Left lung (tissue), 14 donors: ENCODE measurements at places on chromosomes 3 and 15. TPM values are rescaled to one million over a fixed set of nuclear protein-coding genes. Genes with fewer than 3 reads are reported as not detected.
A peak's percentile ranks its signal among the peaks of the same experiment; 100 is the strongest.

GRCh38 chr15:78263351-78263781 lies 996 bp upstream of the DNAJA4 start:
- no peak for DNase-seq
- H3K4me1 ChIP-seq = peaks cover 8% of the 10 kb centered on the region
- no peak overlapping the region for H3K4me3 ChIP-seq
- no peaks in the 10 kb centered on the region for H3K36me3 ChIP-seq
- no peaks in the 10 kb centered on the region for H3K27me3 ChIP-seq

DNA sequence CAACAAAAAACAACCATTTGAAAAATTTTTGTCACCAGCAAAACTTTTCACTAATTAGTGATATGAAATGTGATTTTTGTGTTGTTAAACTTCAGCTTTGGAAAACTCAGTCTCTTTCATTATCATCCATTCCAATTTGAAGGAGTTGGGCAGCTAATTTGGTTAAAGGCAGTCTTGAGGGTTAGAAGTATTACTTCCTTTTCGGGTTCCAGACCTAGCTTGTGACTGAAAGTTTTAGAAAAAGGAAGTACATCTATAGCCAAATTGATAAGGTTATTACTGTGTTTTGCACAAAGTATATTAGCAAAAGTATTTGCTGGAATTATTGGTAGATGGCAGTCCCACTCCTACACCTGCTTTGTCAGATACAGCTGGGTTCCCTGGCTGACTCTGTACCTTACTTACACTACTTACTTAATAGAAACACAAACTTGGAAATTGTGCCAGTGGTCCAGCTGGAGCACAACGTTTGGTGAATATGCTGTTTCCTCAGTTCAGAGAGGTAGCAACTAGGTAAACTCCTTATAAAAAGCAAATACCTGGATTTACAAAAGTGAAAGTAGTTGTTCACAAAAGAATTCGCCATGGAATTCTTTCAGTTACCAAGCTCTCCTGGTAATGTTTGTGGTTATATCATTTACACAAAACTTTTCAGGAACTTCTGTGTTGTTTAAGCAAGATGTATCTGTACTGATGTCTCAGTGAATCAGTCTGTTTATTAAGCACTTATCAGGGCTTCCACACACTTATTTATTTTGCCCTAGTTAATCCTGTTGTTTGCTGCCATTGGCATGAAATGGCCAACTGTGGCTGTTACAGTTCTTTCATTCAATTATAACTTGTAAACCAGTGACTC lies 31.6 kb downstream of the TIPARP start:
- H3K27me3 ChIP-seq = no peaks in the 10 kb centered on the region
- peaks cover 7% of the 10 kb centered on the region for H3K4me1 ChIP-seq
- peak overlapping the region; percentile 65 for H3K27ac ChIP-seq
- no peaks in the 10 kb centered on the region for H3K36me3 ChIP-seq
- no peak overlapping the region for H3K4me3 ChIP-seq
- DNase-seq = no peak

- no peak overlapping the region for H3K27ac ChIP-seq
- no peaks in the 10 kb centered on the region for H3K27me3 ChIP-seq
- H3K4me3 ChIP-seq = no peak overlapping the region
- H3K36me3 ChIP-seq = no peaks in the 10 kb centered on the region
Measured at GRCh38 chr3:19734453-19734852, 199.6 kb downstream of the EFHB start.

GRCh38 chr3:84601303-84601702 lies 357.5 kb upstream of the CADM2 start:
- no peak overlapping the region for H3K27ac ChIP-seq
- no peaks in the 10 kb centered on the region for H3K27me3 ChIP-seq
- no peaks in the 10 kb centered on the region for H3K36me3 ChIP-seq
- H3K4me3 ChIP-seq = no peak overlapping the region

DNA sequence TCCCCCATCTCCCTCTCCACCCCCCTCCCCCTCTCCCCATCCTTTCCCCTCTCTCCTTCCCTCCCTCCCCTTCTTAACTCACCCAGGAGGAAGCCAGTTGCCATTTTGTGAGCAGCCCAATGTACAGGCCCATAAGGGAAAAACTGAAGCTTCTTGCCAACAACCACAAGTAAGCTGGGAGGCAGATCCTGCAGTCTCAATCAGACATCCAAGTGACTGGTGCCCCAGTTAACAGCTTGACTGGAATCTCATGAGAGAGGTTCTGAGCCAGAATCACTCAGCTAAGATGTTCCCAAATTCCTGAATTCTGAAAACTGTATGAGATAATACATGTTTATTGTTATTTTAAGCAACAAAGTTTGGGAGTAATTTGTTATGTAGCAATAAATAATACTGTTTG lies 90.7 kb downstream of the C3orf70 start:
- H3K4me3 ChIP-seq = no peak overlapping the region
- H3K36me3 ChIP-seq = no peaks in the 10 kb centered on the region
- DNase-seq = no peak
- H3K4me1 ChIP-seq = peaks cover 21% of the 10 kb centered on the region
- no peak overlapping the region for H3K27ac ChIP-seq

DNA sequence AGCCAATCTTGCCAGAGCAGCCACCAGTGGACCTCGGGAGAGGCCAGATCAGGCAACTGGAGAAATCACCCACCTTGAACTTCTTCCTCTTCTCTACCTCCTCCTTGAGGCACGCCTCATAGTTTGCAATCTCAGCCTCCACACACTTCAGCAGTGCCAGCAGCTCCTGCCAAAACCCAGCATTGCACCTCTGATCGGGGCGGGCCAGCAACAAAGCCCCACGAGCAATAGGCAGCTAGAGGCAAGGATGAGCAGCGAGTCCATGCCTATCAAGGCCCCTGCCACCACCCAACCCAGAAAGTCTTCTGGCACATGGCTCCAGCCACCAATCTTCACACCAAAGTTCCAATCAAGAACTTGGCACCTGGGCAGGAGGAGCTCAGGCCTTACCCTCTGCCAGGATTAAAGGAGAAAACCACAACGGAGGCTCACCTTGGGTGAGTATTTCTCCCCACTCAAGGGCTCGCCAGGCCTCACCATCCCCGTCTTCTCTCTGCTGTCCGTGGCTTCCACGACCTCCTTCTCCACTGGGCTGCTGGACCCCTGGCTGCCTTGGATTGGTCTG lies 42.1 kb downstream of the SEMA3G start:
- H3K27me3 ChIP-seq = no peaks in the 10 kb centered on the region
- no peak overlapping the region for H3K4me3 ChIP-seq
- no peak overlapping the region for H3K27ac ChIP-seq
- no peak for DNase-seq
- no peaks in the 10 kb centered on the region for H3K4me1 ChIP-seq
- peaks cover 95% of the 10 kb centered on the region for H3K36me3 ChIP-seq

- no peak overlapping the region for H3K4me3 ChIP-seq
- H3K27me3 ChIP-seq = no peaks in the 10 kb centered on the region
- no peak overlapping the region for H3K27ac ChIP-seq
- no peaks in the 10 kb centered on the region for H3K36me3 ChIP-seq
- DNase-seq = no peak
- H3K4me1 ChIP-seq = no peaks in the 10 kb centered on the region
Measured at GRCh38 chr15:81239190-81239589, 42.5 kb downstream of the IL16 start.

Gene ACKR4
- 4.8 TPM for total RNA-seq

DNA sequence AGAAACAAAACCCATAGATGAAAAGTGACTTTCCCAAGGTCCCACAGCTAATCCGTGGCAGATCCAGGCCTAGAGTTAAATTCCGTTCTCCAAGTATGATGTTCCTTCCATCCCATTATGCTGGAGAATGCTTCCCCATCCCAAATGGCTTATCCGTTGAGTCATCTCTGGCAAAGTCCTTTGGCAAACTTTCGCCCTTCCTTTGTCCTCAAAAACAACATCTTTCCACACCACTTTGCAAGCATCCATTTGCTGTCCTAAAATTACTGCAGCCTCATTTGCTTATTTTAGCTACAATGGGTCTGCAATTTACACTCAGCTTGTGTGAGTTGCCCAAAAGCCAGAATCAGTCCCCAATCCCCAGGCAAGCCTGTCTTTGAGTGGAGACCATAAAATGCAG lies 304.0 kb upstream of the TLE3 start:
- DNase-seq = no peak
- no peak overlapping the region for H3K4me3 ChIP-seq
- no peaks in the 10 kb centered on the region for H3K36me3 ChIP-seq

DNA sequence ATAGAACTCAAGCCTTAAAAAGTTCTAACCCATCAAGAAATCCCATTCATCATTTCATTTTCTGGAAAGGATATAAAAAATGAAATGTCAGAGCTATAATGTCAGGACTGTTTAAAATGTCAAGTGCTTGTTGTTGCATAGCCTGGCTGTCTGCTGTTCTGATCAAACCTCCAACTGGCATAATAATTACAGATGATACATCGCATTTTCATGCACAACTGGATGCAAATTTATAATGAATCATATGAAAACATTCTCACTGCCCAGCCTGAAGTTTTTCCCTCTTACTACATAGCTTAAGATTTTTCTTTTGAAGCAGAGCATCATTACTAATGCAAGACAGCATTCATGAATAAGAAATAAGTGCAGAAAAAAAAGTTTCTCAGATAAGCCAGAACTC lies 46.5 kb downstream of the GUCA1C start:
- DNase-seq = no peak
- H3K36me3 ChIP-seq = no peaks in the 10 kb centered on the region
- no peaks in the 10 kb centered on the region for H3K4me1 ChIP-seq

- H3K4me3 ChIP-seq = no peak overlapping the region
- H3K27ac ChIP-seq = no peak overlapping the region
- no peaks in the 10 kb centered on the region for H3K36me3 ChIP-seq
- no peak for DNase-seq
- H3K27me3 ChIP-seq = no peaks in the 10 kb centered on the region
Measured at GRCh38 chr3:59460068-59460467, 410.2 kb upstream of the CFAP20DC start.

Gene PRRT3
- 2.5 TPM for total RNA-seq

Gene TRPM1
- not detected for total RNA-seq

Gene GNAT1
- total RNA-seq = not detected

- no peaks in the 10 kb centered on the region for H3K36me3 ChIP-seq
- H3K27ac ChIP-seq = peak overlapping the region; percentile 78
- peaks cover 23% of the 10 kb centered on the region for H3K4me1 ChIP-seq
- no peaks in the 10 kb centered on the region for H3K27me3 ChIP-seq
- no peak overlapping the region for H3K4me3 ChIP-seq
Measured at GRCh38 chr15:90159213-90159612, 41.9 kb upstream of the SEMA4B start.

DNA sequence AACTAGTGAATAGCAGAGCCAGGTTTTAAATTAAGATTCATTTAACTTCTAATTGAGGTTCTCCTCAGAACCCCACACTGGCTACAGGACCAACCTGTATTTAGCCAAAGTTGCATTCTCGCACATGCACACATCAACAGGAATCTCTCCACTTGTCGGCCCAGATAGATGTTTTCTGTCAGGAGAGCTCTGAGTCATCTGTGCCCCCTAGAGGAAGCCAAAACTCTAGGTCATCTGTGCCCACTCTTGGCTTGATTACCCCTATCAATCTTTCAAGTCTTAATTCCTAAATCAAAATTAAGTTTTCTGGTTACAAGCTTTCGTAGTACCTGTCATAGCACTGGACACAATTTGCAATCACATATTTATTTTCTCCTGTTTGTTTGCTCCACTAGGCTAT lies 104.9 kb upstream of the EOMES start:
- no peaks in the 10 kb centered on the region for H3K4me1 ChIP-seq
- H3K27me3 ChIP-seq = no peaks in the 10 kb centered on the region
- H3K4me3 ChIP-seq = no peak overlapping the region

Gene SCG3
- total RNA-seq = not detected

Gene LRRC49
- 5.1 TPM for total RNA-seq

DNA sequence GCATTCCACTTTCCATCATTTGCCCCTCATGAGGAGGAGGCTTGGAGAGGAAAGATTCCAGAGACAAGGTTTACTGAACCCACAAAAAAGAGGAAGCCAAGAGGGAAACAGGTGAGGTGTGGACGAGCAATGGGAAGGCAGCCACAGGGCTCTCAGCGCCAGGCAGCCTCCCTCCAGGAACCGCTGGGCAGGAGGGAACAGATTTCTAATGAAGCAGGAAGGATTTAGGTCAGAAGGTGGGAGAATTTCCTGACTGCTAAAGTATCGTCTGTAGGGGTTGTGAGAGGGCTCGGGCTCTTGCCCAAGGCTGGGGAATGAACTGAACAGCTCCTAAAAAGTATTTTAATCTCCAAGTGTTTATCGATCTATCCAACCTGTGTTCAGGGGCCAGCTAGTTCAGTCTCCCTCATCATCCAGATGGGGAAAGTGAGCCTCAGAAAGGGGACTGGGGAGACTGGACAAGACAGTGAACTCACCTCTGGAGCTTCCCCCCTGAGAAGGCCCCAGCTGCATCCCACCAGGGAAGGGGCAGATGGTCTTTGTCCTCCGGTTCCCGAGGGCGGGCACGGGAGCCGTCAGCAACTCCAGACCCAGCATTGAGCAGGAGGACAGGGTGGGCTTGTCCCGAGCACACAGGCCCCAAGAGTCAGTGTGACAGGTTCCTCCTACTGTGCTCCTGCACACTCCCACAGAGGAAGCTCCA lies 10.5 kb downstream of the LOXL1 start:
- no peak for DNase-seq
- H3K4me1 ChIP-seq = peaks cover 11% of the 10 kb centered on the region
- H3K4me3 ChIP-seq = no peak overlapping the region

- DNase-seq = peak; percentile 13
- no peak overlapping the region for H3K27ac ChIP-seq
- no peaks in the 10 kb centered on the region for H3K27me3 ChIP-seq
- H3K4me3 ChIP-seq = no peak overlapping the region
Measured at GRCh38 chr15:44102675-44103254, 92.3 kb downstream of the FRMD5 start.

- H3K27me3 ChIP-seq = no peaks in the 10 kb centered on the region
- no peaks in the 10 kb centered on the region for H3K4me1 ChIP-seq
- H3K4me3 ChIP-seq = peak overlapping the region; percentile 18
- DNase-seq = peak; percentile 60
Measured at GRCh38 chr3:195873281-195873887, 35.0 kb downstream of the TNK2 start.

Gene CIB1
- total RNA-seq = 84.6 TPM

DNA sequence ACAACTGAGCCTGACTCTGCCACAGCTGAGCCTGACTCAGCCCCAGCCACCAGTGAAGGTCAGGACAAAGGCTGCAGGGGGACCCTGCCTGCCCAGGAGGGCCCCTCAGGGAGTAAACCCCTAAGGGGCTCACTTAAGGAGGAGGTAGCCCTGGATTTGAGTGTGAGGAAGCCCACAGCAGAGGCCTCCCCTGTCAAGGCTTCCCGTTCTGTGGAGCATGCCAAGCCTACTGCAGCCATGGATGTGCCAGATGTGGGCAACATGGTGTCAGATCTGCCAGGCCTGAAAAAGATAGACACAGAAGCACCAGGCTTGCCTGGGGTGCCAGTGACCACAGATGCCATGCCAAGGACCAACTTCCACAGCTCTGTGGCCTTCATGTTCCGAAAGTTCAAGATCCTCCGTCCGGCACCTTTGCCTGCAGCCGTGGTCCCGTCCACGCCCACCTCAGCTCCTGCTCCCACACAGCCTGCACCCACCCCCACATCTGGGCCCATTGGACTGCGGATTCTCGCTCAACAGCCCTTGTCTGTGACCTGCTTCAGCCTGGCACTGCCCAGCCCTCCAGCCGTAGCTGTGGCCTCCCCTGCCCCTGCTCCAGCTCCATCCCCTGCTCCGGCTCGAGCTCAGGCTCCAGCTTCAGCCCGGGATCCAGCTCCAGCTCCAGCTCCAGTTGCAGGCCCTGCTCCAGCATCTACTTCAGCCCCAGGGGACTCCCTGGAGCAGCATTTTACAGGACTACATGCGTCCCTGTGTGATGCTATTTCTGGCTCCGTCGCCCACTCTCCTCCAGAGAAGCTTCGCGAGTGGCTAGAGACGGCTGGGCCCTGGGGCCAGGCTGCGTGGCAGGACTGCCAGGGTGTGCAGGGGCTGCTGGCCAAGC lies 6.2 kb downstream of the C15orf39 start:
- no peaks in the 10 kb centered on the region for H3K27me3 ChIP-seq
- no peaks in the 10 kb centered on the region for H3K36me3 ChIP-seq
